Neural crest cell (in vitro differentiated cells): ENCODE measurements at places on chromosomes 16 and 17. TPM values are rescaled to one million over a fixed set of nuclear protein-coding genes. Genes with fewer than 3 reads are reported as not detected.

Gene C17orf78
- not detected in 2 replicates for total RNA-seq

Gene ABCA5
- 7.6 and 8.3 TPM in 2 replicates for total RNA-seq

Gene SPNS3
- not detected in 2 replicates for total RNA-seq

Gene CIAO2B
- 73.8 and 77.5 TPM in 2 replicates for total RNA-seq

Gene KRT32
- total RNA-seq: not detected in 2 replicates

Gene PYDC1
- not detected in 2 replicates for total RNA-seq

Gene CA7
- total RNA-seq: not detected in 2 replicates

Gene EEF2K
- total RNA-seq: 20.3 and 21.2 TPM in 2 replicates

GRCh38 chr17:64084940-64085649 lies 44.8 kb downstream of the ERN1 start:
- no peak for DNase-seq

DNA sequence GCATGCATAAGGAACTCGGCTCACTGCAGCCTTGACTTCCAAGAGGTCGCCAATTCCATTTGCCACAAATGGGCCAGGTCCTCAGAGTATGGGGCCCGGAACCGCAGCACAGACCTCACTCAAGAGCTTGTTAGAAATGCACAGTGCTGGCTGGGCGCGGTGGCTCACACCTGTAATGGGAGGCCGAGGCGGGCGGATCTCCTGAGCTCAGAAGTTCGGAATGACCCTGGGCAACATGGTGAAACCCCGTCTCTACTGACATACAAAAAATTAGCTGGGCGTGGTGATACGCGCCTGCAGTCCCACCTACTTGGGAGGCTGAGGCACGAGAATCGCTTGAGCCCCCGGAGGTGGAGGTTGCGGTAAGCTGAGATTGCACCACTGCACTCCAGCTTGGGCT lies 19.6 kb upstream of the N4BP1 start:
- DNase-seq: no peak

Gene RAB37
- total RNA-seq: not detected in 2 replicates

Gene MT1G
- total RNA-seq: not detected in 2 replicates

- DNase-seq: no peak
Observed at GRCh38 chr16:27431773-27432532, 30.0 kb downstream of the IL21R start.

- no peak for DNase-seq
Observed at GRCh38 chr17:16384557-16384956, 3.7 kb downstream of the UBB start.

DNA sequence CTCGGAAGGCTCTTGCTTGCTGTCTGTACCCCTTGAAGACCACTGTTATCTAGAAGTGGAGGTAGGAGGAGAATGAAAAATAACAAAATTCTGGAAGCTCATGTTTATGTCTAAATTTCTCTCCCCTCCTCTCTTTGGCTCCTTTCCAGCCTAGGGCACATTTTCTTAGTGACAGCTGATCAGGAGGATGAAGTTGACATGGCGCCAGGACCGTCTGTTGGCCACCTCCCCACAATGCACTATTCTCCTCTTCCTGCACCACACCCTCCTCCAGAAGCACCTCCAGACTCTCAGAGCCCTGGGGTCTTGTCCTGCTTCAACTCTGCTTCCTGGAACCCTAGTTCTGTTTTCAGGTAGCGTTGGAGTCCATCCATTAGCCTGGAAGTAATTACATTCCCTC lies 25.5 kb upstream of the SSTR2 start:
- no peak for DNase-seq

DNA sequence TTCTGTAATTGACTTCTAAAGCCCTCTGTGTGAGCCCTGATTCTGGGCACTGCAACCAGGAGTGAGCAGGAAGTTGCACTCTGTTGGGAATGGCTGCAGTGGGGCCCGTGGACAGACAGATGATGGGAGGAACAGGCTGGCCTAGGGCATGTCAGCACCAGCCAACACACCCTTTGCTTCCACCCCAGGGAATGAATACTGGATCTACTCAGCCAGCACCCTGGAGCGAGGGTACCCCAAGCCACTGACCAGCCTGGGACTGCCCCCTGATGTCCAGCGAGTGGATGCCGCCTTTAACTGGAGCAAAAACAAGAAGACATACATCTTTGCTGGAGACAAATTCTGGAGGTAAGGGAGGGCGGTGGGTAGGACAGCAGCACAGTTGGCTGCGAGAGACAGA lies 10.8 kb upstream of the LPCAT2 start:
- DNase-seq: no peak

- no peak for DNase-seq
Observed at GRCh38 chr16:78034530-78034929, 12.2 kb downstream of the CLEC3A start.

Gene CCL22
- total RNA-seq: not detected in 2 replicates

- DNase-seq: no peak
Observed at GRCh38 chr17:4542003-4542725, 13.0 kb downstream of the MYBBP1A start.

DNA sequence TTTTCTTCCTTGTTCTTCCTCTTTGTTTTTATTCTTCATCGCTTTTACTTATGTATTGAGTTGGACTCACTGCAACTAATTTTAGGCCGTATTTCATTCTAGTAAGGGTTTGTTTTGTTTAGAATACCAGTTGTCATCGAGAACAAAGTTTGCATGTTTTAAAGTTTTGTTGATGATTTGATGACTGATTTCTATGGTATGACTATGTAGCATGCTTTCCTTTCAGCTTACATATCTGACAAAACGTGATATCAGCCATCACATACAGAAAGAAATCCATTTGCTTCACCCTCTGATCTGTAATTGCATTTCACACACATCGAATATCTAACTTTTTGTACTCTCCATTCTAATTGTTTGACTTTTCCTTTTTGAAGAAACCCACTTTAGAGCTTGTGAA lies 4.0 kb downstream of the PRKCA start:
- no peak for DNase-seq

DNA sequence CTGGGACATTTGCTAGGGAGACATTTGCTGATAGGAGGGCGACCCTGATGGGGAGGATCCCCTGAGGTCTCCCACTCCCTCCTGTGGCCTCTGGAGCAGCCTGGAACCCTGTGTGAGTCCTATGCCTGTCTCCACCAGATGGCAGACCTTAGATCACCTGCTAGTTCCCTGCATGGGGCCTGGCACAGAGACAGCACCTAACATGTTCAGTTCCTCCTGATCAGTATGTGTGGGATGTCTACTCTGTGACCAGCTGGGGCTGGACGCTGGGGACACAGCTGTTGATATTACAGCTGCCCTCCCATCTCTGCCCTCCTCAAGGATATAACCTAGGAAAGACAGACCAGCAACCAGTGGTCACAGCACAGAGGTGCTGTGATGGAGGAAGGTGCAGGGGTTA lies 1.1 kb upstream of the ADCY7 start:
- no peak for DNase-seq

DNA sequence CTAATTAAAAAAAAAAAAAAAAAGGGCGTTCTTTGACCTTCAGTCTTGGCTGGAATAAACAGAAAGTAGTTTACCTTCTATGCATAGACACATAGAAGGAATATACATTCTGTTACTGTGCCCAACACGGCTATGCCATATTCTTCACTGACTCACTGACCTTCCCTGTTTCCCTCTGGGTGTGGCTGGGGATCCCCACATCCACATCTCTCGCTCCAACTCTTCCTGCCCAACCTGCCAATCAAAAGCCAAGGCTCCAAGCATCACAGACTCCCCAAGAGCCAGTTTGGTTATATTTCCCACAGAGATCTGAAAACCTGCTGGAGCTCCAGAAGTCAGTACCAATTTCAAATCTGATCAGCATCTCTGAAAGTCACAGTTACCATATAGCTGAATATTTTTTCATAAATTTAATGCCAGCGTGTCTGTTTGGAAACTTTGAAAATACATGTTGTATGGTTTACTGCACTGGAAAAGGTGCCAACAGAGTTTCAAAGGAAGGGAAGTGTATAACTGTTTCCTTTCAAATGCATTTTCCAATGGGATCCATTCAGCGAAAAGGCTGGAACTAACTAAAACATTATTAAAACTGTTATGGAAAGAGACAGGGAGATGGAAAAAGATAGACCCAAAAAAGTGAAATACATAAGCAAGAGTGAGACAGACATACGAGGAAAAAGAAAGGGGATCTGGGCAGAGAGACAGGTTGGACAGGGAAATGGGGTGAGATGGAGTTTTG lies 91.8 kb downstream of the SMG6 start:
- DNase-seq: no peak

GRCh38 chr17:78946631-78947030 lies 21.4 kb upstream of the TIMP2 start:
- DNase-seq: no peak

Gene PPP1R27
- not detected in 2 replicates for total RNA-seq

- peak; percentile 34 for DNase-seq
Observed at GRCh38 chr17:43832976-43833829, at the start of gene MPP3. Gene MPP3 (minus strand): TSS chr17:43833146. CDS start chr17:43831906, 1,240 bp downstream.

GRCh38 chr17:34406226-34406625 lies 43.2 kb upstream of the CCL1 start:
- DNase-seq: no peak

Gene PKD1
- 108 and 115 TPM in 2 replicates for total RNA-seq

DNA sequence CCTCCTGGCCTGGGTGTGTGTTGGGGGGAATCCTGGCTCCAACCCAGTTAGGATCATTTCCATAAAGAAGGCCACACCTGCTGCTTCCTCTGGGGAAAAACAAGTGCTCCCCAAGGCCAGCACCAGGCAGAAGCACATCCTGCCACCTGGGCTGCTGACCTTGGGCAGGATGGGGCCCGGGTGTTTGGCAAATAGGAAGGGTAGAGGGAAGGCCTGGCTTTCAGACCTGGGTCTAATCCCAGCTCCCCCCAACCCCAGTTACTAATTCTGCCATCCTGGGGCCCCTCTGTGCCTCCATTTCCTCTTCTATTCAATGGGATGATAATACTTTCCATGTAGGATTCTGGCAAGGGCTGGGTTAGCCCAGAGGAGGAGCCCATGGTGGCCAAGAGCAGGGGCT lies 3.0 kb upstream of the NLRC5 start:
- no peak for DNase-seq

Gene NARF
- total RNA-seq: 73.3 and 84.2 TPM in 2 replicates

- DNase-seq: no peak
Observed at GRCh38 chr17:17183744-17184143, 22.4 kb downstream of the PLD6 start.

- no peak for DNase-seq
Observed at GRCh38 chr17:32763855-32764439, 113.0 kb downstream of the MYO1D start.

DNA sequence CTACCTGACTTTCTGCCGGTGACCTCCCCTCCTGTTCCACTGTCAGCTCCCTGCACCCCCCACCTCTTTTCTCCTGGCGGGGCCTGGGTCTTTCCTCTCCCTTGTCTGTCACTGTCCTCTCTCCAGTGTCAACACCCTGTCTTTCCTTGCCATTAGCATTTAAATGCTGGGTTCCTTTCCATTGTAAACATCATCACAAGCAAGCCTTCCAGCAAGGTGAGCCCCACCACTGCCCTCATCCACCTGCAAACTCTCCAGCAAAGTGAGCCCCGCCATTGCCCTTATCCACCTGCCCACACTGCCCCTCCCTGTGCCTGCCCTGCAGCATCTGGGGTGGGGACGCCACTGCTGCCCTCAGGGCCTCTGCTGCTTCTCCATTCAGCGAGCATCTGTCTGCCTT lies 195.0 kb downstream of the ENGASE start:
- no peak for DNase-seq

GRCh38 chr16:50996166-50996829 lies 154.8 kb downstream of the SALL1 start:
- DNase-seq: no peak

- DNase-seq: no peak
Observed at GRCh38 chr16:28087675-28088300, 24.3 kb upstream of the GSG1L start.

DNA sequence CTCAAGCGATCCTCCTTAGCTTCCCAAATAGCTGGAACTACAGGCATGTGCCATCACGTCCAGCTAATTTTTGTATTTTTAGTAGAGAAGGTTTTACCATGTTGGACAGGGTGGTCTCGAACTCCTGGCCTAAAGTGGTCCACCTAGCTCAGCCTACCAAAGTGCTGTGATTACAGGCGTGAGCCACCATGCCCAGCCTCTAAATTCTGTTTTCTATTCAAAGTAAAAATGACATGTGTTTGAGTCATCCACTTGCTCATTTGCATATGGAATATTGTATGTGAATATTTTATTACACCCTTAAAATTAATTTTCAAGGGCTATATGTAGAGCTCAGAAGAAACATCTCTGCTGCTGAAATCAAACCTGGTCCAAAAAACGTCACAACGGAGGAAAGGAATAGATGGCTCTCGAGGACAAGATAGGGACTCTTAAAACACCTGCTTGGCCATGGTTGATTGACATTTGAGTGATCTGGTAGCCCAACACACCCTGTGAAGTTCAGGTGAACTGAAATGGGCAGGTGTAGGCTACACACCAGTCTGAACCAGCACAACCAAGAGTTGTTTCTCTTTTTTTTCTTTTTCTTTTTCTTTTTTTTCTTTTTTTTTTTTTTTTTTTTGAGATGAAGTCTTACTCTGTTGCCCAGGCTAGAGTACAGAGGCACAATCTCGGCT lies 51.1 kb downstream of the SF3B3 start:
- DNase-seq: no peak

GRCh38 chr17:58161566-58161965 lies 5.2 kb upstream of the OR4D2 start:
- no peak for DNase-seq

Gene GNGT2
- not detected in 2 replicates for total RNA-seq

- DNase-seq: no peak
Observed at GRCh38 chr16:8530752-8531384, 59.4 kb downstream of the TMEM114 start.

Gene ABI3
- 0.64 and 1.0 TPM in 2 replicates for total RNA-seq

- DNase-seq: no peak
Observed at GRCh38 chr16:3458278-3458851, 14.9 kb downstream of the NAA60 start.

Gene NUDT21
- total RNA-seq: 232 and 239 TPM in 2 replicates

DNA sequence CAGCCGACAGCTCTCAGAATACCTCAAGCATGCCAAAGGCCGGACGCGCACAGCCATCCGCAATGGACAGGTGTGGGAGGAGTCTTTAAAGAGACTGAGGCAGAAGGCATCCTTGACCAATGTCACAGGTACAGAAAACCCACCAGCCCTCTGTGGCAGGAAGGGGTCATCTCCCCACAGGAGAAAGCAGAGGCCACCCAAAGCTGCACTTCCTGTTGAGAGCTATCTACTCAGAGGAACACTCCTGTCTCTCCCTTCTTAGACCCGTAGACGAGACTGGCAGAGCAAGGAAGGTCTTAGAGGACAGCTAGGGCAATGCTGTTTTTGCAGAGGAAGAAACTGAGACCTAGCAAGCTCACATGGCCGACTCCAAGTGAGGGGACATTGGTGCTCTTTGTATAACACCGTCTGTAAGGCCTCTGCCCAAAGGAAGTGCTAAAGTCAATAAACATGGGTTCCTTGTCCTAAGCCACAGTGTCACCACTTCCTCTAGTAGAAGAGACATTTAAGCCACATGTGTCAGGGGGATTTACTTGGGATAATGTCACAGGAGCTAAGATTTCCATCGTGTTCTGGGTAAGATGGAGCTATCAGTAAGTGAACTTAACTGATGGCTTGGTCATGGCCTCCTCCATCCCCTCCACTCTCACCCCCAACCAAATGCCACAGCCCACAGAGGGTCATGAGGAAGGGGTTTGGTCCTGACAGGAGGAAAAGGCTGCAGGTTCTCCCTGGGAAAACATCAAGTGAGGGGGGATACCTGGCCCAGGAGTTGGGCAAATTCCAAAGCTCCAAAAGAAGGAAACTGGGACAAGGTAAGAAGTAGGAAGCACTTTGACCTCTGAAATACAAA lies 9.4 kb downstream of the LPO start:
- no peak for DNase-seq

GRCh38 chr16:69894676-69895075 lies 56.5 kb upstream of the CLEC18A start:
- peak; percentile 13 for DNase-seq

GRCh38 chr17:17749025-17749772 lies 67.9 kb downstream of the RAI1 start:
- DNase-seq: no peak

Gene PRAC1
- total RNA-seq: not detected in 2 replicates
